ENCODE measurements at places on chromosomes 11 and 22.
A peak's percentile ranks its signal among the peaks of the same experiment; 100 is the strongest.

DNA sequence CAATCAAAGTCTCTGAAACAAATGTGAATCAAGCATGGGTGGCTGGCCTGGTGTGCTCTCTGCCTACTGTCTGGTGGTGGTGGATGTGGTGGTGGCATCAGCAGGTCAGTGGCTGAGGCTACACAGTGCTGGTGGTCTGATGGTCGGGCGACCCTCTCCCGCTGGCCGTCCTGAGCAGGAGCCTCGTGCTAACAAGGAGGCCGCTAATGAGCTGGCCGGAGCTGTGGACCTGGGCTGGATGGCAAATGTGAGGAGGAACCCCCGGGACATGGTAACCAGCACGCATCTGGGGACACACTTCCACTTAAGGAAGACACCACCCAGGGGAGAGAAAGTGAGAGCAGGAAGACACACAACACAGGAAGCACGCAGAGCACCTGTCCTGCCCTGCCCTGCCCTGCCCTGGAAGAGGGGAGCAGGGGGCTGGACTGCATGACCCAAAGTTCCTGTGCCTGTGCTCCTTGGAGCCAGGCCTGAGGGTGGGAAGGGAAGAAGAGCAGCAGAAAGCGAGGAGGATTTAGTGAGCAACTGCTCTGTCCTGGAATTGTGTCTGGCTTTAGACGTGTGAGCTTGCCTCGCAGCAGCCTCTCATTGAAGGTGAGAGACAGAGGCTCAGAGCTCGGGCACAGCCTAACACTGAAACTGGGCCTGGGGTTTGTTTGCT, 23.7 kb downstream of the SLC37A2 start:
- DNase-seq = no peak

GRCh38 chr11:75789521-75789920, 20.9 kb downstream of the DGAT2 start:
- DNase-seq = no peak

DNA sequence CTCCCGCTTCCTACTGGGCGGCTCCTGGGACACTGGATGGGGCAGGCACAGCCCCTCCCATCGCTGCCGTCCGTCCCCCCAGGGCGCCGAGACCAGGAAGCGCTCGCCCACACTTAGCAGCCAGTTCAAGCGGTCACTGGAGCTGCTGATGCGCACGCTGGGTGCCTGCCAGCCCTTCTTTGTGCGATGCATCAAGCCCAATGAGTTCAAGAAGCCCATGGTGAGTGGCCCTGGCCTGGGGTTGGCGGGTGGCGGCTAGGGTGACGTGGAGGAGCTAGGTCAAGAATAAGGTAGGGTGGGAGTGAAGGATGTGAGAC, 44.6 kb downstream of the MYO7A start:
- no peak for DNase-seq

- DNase-seq = no peak
Observed at GRCh38 chr11:67404515-67405195, 772 bp downstream of the TBC1D10C start.

DNA sequence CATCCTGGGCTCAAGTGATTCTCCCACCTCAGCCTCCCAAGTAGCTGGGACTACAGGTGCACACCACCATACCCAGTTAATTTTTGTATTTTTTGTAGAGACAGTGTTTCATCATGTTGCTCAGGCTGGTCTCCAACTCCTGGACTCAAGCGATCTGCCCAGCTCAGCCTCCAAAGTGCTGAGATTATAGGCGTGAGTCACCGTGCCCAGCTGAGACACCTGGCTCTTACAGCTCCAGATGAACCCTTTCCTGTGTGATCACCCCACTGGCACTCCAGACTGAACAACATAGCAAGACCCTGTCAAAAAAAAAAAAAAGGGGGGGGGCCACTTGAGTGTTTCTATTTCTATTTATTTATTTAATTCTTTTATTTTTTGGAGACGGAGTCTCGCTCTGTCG, 1.0 kb upstream of the ADSL start:
- DNase-seq = peak; percentile 59

DNA sequence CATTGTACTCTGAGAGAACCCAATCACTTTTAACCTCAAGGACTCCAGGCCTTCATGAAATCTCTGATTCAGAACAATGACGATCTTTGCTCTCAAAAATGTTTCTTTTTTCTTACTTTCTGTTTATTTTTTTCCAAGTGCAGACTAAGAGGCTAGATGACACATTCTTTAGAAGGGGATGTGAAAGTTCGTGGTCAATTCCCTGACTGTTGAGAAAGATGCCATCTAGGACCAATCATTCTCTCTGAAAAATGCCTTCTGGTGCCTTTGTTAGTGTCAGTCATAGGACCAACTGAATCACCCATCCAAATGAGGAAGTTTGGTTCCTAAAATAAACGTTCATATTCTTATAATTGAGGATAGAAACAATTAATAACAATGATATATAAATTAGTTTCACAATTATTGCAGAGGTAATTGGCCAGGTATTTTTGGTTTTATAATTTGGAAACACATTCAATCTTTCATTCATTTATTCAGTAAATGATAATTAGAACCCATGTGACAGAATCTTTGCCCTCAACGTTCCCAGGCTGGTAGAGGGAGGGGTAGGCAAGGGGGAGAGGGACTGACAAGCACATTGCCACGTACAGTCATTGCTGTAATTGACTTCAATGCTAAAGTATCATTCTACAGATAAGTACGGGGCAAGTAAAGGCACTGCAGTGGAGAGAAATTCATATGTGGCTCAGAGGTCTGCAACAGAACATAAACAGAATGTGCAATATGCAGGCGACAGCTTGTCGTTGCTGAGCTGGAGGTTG, 333.4 kb upstream of the MPPED2 start:
- peak; percentile 39 for DNase-seq

DNA sequence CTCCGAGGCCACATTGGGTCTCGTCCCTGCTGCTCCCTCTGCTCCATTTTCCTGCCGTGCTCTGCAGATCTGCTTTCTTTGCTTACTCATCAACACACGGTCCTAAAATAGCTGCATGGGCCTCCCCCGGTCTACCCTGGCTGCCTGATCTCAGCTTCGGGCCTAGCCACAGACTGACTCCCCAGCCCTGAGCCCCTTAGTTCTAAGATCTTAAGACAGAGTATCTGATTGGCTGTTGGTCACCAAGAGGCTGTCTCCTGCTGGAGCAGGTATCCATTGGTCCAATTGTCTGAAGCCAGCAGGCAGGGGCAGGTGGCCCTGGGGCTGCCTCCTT, 53.7 kb upstream of the NECTIN1 start:
- DNase-seq = no peak

GRCh38 chr22:29758068-29758622, 8.7 kb downstream of the ZMAT5 start:
- no peak for DNase-seq

- no peak for DNase-seq
Observed at GRCh38 chr11:45816614-45817013, 11.7 kb downstream of the SLC35C1 start.

Measured in trophoblast cell (in vitro differentiated cells and primary cell).